ENCODE measurements at places on chromosomes 5 and 9.

- DNase-seq, result peak; percentile 35
Measured at GRCh38 chr5:83503662-83504061, 32.1 kb downstream of the VCAN start.

GRCh38 chr9:110969971-110970386 lies 68.3 kb downstream of the LPAR1 start:
- DNase-seq, result peak; percentile 68

DNA sequence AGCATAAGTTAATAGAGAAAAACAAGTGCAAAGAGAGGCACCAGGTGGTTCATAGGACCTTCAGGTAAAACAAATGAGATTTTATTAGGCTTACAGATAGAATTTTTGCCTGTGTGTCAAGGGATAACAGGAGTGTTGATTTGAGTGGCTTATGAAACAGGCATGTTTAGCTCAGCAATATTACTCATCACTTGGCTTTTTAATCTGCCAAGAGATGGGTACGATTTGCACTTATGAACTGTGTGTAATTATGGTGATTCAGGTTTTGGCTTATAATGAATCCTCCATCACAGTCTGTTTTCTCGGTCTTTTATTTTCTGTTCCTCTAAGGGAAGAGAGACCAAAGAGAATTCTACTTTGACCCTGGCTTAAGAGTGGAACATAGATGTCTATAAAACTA lies 199.3 kb downstream of the DMRTA1 start:
- no peak for DNase-seq

DNA sequence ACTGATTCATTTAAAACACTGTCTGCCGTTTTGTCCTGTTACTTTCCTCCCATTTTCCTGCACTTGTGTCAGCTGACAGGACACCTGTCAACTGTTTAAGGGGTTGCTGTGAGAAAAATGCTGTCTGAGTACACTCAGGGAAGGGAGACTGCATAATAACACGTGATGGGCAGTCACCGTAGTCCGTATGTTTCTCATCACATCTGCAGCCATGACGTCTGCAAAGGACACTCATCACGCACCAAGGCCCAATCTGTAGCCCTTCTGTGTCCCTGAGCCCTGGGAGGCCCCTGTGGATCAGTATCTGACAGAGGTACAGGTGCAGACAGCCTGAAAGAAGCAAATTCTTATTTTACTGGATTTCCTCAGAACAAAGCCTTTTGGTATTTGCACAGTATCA lies 396.3 kb downstream of the YTHDC2 start:
- DNase-seq, result no peak

DNA sequence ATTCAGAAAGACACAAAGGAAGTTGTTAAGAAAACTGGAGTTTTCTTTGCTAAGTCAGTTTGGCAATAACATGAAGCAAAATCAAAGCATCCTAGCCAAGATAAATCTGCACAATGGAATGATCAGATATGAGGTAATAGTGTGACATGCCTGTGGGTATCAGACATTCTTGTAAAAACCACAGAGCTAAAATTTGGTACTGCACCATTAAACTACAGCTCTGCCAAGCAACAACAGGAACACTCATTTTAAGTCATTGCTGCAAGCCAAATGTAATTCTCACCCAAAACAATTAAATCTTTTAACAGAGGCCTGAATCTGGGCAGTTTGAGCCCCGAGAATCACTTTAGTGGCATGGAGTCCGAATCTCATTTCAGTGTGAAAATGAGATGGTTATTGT lies 96.6 kb downstream of the VCAN start:
- DNase-seq, result peak; percentile 75

DNA sequence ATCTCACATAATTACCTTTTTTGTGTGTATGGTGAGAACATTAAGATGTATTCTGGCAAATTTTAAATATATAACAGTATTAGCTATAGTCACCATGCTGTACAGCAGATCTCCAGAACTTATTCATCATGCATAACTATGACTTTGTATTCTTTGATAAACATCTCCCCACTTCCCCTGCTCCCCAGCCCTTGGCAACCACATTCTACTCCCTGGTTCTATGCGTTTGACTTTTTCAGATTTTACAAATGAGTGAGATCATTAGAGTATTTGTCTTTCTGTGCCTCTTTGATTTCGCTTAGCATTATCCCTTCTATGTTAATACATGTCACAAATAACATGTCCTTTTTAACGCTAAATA lies 49.4 kb downstream of the SMC2 start:
- no peak for DNase-seq

DNA sequence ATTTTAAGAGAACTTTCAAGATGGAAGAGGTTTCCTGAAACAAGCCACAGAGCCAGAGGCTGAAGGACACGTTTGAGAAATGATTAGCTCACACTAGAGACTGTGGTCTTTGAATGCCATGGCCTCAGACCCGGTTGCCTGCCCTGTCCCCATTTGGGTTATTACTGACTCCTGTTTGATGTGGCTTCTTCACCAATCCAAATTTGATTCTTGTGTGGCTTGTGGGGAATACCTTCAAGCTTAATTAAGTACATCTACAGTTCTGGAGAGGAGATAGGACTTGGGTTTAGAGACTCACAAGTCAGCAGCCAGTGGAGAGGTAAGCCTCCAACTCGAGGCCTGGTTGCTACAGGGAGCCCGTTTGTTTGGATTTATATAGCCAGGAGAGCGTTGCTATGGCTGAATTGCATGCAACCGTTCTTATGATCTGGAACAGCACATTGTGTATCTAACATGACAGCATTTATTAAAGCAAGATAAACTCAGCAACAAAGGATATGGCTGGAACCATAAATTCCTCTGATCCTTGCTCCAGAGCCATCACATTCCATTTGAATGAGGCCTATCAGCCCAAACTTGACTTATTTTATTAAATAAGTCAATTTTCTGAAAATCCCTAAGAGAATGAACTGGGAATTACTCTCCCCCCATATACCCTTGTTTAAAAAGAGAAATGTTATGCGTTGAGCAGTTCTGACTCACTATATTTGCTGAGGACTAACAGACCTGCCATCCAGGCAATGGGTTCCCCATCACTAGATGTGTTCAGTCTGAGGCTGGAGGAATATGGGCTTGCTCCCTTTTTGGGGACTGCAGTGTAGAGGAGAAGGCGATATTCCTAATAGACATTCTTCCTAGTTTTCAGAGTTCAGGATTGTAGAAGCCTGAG lies 88.4 kb upstream of the TNFSF8 start:
- DNase-seq, result peak; percentile 62

DNA sequence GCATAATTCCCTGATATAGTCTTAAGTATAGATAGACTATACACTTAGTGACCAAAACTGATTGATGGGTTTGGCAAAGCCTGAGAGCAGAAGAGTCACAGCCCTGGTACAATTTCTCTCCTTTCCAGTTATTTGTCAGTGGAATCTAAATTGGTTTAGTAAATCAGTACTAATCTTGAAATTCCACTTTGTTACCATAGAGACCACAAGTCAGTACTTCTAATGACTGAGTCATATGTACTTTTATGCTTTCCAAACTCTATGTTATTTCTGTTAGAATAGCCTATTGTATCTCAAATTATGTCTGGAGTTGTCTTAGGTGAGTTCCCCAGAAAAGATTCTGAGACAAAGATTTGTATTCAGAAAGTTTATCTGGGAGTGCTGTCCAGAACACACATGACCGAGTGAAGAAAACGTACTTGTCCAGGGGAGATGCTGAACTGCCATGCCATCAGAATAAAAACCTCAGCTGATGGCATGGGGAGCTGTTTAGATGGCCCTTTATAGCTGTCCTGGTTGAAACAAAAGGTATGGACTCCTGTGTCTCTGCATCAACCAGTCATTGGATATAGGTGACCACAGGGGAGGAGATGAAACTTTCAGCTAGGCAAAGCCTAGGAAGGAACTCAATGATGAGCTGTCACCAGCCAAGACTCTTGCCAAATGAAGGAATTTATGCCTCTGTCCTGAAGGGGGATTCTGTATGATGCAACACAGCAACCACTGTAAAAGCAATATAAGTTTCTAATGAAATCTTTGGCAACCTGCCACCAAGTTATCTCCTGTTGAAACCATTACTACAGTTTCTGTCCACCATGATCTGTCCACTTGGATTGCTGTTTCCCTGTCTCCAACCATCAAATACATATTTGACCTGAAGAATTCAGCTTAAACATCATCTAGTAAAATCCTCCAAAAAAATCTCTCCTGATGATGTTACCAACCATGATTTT lies 18.0 kb upstream of the SMC2 start:
- peak; percentile 21 for DNase-seq

- no peak for DNase-seq
Measured at GRCh38 chr5:41182666-41183065, 30.7 kb downstream of the C6 start.

- no peak for DNase-seq
Measured at GRCh38 chr9:94611638-94612068, 18.0 kb upstream of the FBP2 start.
